ENCODE measurements at places on chromosomes 16 and 17.

GRCh38 chr17:1087381-1088241 lies 90.7 kb downstream of the TIMM22 start:
- peak; percentile 62 for DNase-seq

DNA sequence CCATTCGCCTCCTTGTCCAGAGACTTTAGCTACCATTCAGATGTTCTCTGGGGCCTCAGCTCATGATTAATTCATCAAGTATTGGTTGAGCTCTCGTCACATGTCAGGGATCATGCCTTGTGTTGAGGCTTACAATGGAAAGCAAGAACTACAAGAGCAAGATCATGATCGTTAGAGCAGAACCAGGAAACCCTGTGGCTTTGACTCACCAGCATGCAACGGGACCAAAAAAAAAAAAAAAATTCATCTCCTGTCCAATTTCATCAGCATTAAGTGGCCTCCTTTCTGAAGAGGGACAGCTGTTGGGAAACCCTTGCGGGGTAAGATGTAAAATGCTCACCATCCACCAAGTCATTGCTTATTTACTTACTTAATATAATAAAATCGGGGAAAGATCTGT lies 12.1 kb upstream of the USP10 start:
- no peak for DNase-seq

- no peak for DNase-seq
Measured at GRCh38 chr16:20336955-20337354, 9.6 kb upstream of the GP2 start.

DNA sequence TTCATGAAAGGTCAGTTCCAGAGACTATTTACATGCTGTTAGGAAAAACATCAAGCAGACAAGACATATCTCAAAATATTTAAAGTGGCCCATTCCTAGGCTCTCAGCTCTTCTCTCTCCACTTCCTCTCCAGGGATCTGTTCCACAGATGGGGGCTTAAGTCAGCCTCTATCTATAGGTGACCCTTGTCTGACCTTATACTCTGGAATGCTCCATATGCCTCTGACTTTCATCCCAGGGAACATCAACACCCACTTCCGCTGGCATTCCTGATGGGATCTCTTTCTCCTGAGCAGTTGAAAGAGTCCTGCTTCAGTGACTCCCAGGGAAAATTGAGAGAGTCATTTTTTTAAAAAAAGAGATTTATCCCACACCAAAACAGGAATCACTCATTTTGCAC lies 11.5 kb upstream of the WIPI1 start:
- DNase-seq, result no peak

DNA sequence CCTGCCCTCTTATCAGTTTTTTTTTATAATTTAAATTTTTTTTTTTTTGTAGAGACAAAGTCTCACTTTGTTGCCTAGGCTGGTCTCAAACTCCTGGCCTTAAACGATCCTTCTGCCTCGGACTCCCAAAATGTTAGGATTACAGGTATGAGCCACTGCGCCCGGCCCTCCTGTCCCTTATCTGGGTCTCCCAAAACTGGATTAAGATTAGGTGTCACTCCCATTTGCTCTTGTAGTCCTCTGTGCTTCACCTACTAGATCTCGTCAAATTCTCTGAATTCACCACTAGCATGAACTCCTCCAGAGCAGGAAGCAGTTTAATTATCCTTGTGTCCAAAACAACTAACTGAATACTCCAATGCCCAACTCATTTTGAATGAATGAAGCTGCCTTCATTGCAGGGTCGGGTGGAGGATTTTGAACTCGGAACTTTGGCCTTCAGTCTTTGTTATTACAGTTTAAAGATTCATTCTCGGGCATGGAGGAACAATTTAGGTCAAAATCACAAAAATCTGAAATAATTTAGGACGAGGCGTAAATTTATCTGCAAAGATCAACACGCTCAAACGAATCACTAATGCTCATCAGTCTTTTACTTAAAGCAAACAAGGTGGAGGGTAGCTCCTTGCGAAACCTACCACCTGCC lies 802 bp upstream of the ATXN2L start:
- no peak for DNase-seq

DNA sequence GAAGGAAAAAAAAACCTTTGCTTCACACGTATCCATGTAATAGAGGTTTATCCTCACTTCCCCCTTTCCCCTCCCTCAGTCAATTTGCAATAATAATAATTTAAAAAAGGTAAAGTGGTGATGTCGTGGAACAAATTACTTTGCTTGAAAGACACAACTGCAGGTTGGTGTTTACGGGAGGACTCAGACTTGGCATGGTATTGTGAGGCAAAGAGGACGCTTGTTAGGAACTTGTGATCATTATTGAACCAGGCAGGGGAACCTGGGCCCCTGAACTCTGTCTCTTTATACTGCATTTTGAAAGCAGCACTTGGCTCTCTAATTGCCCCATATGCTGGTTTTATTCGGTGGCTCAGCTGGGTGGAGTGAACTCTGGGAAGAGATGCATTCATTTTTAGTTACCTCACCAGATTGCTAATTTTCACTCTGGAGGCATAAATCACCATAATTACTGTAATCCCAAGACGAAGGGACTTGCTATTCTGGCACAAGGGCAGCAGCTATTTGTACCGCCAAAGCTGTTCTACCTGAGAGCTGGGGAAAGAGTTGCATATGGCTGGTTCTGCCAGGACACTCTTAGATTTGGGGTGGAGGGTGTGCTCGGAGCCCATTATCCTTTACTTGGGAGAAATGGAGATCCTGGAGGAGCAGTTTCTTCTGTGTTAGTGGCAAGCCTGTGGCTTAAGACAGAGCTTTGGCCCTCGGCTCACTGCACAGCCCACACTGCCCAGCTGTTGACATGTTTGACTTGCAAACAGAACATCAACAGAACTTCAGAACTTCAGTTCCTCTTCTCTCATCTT lies 5.7 kb upstream of the DHX8 start:
- no peak for DNase-seq

DNA sequence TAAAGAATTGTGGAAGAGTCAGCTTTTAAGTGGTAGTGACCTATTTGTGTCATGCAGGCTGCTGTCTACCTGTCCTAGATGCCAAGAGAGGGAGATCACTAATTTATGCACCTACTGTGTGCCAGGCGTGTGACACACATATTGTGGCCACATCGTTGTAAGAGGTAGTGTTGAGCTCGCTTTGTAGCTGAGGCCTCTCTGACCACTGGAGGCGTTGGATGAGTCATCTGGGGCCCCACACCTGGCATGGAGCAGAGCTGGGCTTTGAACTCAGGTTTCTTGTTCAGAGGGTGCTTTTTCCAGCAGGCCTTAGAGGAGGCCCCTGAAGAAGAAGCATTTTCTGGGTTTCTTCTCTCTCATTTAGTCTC lies 52.3 kb upstream of the LGALS9 start:
- no peak for DNase-seq

- DNase-seq, result no peak
Measured at GRCh38 chr17:4477255-4477791, 21.4 kb upstream of the SPNS2 start.
